ELR (cell line): ENCODE measurements at places on chromosomes 3 and 15.

- DNase-seq, result peak; percentile 42
Observed at GRCh38 chr3:128698211-128699047, 27.6 kb upstream of the RAB7A start.

- DNase-seq, result no peak
Observed at GRCh38 chr3:56784448-56785001, 17.2 kb downstream of the ARHGEF3 start.

DNA sequence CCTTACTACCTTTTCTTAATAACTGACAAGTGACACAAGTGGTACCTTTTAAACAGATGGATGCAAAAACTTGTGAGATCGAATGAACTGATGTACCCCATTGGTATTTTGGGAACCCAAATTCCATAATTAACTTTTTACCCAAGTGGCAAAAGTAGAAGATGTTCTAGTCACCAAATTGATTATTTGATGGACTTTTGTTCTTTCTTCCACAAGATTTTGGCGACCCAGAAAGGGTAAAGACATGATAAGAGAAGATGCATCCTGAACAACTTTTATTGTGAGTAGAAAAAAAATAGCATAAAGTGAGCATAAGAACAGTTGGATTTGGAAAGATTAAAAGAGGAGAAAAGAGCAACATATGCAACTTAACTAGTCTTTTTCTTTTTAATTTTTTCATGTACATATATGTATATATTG is 159.5 kb downstream of the TIGIT start:
- DNase-seq, result no peak

DNA sequence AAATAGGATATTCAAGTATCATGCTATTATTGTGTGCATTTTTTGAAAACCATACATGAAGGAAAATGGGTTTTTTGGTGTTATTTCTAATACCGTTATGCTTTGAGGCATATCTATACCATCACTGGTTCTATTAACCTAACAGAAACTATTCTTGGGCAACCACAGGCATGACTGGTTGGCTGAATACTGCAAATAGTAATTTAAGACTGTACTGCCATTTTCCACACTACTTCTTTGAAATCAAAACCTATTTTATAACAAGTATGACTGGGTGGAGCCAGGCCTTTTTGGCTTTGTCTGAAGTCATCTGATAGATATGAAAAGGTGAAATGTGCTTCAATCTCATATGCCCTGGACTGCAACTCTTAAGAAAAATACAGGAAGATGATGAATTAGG is 115.1 kb downstream of the ULK4 start:
- no peak for DNase-seq

- DNase-seq, result no peak
Observed at GRCh38 chr3:106643684-106644161, 733.5 kb upstream of the CCDC54 start.

DNA sequence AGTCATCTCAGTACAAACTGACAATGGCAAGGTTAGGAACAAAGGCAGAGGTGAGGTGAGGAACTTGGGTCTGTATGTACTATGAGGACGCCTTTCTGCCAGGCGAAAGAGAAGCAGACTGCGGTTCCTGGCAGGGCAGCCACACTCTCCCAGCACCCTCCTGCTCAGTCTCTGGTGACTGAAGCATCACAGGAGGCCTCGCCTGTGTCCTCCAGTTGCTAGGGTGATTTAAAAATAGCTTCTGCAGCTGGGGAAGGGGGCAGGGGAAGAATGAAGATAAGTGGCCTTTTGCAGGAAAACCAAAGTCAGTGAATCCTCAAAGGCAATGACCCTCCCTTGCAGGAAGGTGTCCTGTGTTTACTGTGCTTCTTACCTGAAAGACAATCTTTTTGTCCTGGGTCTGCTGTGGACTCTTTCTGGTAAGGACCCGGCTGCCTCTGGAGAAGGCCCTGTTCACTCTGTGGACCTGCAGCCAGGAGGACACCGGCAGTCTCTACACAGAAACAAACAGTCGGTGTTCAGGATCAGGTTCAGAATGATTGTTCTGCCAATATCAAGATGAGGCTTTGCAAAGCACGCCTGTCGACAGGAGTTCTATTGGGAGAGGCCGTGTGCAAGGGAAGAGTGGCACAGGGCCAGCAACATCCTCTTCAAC is 65.7 kb upstream of the DGKG start:
- no peak for DNase-seq

GRCh38 chr3:52983828-52984227 is 62.0 kb downstream of the SFMBT1 start:
- DNase-seq, result no peak

GRCh38 chr15:84582583-84583157 is 18.1 kb upstream of the ZSCAN2 start:
- peak; percentile 51 for DNase-seq

GRCh38 chr15:70127770-70128413 is 30.2 kb upstream of the TLE3 start:
- DNase-seq, result peak; percentile 7

GRCh38 chr3:151558661-151559060 is 97.8 kb upstream of the IGSF10 start:
- no peak for DNase-seq

DNA sequence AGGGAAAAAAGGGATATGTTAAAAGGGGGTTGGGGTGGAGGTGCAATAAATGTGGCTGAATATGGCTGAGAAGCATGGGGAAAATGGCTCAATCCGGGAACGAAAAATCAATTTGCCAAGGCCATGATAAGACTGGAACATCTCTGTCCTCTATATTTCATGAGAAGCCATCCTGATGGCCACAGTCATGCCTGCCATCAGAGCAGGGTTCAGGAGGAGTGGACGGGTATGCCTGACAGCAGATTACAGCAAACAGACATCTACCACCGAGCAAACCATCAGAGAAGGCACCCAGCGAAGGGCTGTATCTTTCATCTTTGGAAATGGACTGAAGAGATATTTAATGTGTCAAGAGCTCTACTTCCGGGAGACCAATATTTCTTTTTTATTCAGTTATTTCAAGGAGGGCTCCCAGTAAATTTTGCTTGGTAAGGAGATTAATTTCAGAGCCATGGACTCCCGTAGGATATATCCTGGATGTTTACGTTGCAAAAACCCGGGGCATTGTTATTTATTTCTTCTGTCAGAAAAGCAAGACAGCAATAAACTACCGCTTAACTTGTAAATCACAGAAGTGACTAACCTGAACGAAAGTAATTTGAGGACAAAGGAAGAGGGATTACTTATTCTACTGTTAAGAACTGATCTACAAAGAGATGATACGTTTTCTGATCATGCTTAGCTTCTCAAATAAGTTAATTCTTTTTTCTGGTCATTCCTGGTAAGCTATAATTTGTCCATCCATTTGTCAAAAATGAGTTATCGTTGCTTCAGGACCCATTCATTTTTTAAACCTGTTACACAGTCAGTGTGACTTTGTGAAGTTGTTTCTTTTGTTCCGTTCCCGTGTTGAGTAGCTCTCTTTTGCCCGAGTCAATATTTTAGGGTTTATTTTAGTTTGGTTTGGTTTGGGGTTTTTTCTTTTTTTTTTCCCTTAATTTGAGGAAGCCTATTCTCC is 80.6 kb upstream of the CHD2 start:
- peak; percentile 8 for DNase-seq

- DNase-seq, result no peak
Observed at GRCh38 chr15:68203956-68204355, 1.2 kb downstream of the CALML4 start.

GRCh38 chr3:66299891-66300290 is 79.1 kb downstream of the SLC25A26 start:
- DNase-seq, result no peak

DNA sequence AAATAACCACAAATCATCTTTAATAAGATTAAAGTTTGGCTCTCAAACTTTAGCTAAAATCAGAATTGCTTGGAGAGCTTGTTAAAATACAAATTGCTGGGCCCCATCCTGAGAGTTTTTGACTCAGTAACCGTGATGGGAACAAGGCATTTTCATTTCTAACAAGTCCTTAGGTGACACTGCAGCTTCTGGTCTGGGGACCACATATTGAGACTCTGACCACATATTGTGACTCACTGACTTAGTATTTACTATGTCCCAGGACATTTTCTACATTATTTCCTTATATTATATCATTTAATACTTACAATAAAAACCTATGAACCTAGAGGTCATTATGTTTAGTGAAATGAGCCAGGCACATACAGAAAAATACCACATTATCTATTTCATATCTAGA is 164.5 kb downstream of the ZMAT3 start:
- DNase-seq, result peak; percentile 1

DNA sequence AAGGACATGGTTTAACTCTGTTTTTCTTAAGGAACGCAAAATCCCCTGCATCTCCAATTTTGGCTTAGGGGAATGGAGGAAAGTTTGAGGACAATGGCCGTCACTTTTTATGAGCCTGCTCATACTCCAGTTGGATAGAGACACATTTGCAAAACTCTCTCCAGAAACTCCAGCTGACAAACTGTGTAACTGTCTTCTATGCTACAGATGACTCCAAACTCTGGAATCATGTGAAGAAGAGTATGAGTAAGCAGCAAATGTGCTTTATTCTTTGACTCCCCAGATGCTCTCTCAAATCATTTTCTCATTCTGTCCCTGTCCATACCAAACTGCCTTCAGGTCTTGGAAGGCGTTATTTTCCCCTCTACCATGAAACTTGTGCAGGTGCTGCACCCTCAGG is 226.5 kb upstream of the GPR149 start:
- DNase-seq, result no peak

- no peak for DNase-seq
Observed at GRCh38 chr3:76063811-76064210, 278.5 kb upstream of the ZNF717 start.

DNA sequence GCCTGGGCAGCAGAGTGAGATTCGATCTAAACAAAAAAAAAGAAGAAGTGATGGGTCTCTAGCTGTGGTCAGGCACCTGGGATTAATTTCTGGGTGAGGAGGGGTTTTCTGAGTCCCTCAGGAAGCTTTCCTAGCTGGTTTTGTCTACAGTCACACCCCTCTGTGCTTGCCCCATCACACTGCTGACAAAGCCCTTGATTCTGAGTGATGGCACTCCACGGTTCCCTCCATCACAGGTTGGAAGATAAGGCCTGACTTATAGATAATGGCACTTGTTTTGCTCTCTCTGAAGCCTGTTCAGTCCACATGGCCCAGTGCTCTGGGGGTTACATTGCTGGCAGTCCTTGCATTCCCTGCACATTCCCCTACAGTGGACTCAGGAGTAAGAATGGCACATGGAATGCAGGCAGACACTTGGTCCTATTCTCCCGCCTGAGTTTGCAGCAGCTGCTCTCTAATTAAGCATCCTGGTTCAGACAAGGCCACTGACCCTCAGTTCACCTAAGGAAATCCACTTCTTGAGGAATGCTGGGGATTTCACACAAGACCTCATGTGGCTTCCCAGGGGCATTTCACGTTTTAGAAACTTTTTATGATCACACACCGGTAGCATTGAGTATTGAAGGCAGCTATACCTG is 81.0 kb upstream of the NMNAT3 start:
- DNase-seq, result no peak

DNA sequence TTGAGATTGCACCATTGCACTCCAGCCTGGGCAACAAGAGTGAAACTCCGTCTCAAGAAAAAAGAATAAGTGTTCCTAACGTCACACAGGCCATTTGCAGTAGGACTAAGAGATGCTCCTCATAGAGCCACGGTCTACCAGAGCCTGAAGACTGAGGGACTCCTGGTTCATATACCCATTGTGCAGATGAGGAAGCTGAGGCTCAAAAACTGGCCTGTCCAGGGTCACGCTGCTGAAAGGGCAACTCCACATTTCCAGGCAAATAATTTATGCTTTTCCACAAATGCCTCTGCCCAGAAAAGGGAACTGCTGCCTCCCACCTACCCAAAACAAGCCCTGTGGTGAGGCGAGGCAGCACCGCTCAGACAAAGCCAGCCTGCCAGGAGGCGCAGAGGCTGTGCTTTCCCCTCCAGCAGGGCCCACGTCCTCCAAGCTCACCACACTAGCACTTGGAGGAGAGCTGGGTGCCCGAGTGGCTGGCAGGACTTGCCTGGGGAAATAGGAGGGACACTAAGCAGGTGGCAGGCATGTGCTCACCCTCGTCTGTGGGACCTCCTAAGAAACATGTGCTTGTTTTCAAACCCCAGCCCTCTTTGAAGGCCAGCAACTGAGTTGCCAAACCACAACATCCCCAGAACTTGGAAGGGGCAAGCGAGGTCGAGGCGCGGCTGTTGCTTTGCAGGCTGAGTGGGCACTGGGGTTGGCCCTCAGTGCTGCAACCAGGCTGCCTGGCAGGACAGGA is 195.6 kb downstream of the XXYLT1 start:
- DNase-seq, result no peak

DNA sequence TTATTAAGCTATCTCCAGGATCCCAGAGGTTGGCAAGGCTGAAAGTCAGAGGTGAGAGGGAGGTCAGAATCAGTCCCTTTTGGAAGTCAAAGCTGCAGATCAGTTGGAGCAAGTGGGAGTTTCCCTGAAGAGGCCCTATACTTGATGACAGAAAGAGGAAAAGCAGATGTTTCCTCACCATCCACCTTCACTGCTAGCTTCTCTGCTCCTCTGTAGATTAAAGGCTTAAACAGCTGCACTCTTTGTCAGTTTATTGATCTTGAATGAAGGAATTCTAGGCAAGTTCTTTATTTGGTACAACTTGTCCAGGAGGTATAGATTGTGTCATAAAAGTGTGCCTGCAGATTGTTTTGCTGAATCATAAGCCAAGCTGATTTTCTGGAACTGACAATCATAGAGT is 408.2 kb upstream of the TGFBR2 start:
- no peak for DNase-seq

DNA sequence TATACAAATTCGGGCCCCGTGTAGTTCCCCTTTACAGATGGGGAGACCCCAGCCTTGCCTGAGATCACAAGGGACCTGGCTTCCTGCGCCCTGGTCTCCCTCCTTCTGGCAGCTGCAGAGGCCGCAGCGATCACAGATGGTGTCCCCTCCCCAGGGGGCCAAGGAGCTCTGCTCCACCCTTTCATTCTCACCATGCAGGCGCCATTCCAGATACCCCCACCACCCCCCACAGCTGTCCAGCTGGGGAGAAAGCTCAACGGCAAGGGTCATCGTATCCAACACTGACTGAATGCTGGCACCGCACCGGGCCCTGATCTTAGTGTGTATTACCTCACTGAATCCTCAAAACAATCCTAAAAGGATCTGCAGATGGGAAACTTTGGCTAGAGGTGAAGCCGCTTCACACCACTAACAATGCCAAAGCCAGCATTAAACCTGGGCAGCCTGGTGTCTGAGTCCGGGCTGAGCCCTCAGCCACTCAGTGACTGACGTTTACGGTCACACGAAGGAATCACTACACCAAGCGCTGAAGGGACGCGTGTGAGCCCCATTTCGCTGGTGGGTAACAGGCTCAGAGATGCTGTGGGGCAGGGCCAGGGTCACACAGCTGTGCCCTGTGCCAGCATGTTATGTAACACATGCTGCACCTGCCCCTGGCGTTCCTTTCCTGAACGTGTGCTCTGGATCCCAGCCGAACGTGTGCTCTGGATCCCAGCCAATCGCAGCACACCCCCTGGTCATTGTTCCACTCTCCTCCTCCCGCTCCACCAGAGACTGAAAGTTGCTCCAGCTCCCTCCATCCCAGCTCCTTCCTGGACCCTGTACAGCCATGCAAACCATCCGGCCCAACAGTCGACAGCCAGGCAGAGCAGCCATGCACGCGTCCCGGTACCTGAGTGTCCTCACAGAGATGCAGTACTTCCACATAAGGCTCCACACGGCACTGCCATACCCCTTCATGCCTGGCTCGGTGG is 51.8 kb downstream of the IQSEC1 start:
- DNase-seq, result no peak

- DNase-seq, result no peak
Observed at GRCh38 chr3:46565607-46566039, 479 bp downstream of the LRRC2 start.

GRCh38 chr3:185519021-185519420 is 20.2 kb upstream of the TMEM41A start:
- DNase-seq, result no peak
